ENCODE measurements at places on chromosomes 7 and 10.

DNA sequence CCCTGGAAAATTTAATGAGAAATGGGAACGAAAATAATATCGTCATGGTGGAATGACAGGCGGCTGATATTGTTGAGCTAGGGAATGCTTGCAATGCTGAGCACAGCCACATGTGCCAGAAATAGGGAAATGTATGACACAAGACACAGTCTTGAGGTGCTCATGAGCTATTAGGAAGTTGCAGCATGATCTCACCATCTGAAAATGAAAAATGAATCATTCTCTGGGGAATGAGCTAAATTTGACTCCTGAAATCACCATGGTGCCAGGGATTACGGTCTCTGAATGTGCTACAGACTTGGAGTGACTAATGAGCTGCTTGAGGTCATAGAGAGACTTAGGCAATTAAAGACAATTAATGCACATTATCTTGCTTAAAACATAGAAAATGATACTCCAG is 845.0 kb downstream of the CNTNAP2 start:
- no peak for DNase-seq

DNA sequence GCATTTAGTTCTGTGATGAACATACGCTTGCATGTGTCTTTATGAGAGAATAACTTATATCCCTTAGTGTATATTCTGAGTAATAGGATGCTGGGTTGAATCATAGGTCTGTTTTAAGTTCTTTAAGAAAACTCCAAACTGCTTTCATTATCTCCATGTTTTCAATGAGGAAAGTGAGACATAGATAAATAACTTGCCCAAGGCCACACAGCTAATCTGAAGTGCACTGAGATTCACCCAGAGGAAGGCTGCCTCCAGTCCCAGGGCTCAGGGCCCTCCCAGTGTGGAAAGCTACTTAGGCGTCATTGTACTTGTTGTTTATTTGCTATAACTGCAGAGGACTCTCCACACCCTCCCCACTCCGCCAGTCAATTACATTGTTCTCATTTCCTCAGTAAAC is 126.7 kb downstream of the INHBA start:
- DNase-seq = no peak

DNA sequence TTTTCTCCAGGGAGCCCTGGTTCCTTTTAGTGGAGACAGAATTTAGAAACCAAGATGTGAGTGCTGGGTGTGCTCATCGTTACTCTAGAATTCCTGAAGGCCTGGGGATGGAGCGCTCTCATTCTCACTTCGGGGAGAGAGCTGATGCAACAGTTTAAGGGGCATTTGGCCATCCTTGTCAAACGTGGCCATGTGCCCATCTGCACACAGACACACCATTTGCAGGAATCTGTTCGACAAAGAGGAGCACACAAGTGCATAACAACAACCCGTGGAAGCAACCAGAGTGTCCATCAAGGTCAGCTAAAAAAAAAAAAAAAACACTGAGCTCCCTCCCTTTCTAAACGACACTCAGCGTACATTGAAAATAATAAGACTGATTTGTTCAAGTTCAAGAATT is 23.0 kb upstream of the RET start:
- DNase-seq = no peak

- DNase-seq = no peak
These were observed 51.3 kb upstream of the KLF6 start for GRCh38 chr10:3836222-3836820.

DNA sequence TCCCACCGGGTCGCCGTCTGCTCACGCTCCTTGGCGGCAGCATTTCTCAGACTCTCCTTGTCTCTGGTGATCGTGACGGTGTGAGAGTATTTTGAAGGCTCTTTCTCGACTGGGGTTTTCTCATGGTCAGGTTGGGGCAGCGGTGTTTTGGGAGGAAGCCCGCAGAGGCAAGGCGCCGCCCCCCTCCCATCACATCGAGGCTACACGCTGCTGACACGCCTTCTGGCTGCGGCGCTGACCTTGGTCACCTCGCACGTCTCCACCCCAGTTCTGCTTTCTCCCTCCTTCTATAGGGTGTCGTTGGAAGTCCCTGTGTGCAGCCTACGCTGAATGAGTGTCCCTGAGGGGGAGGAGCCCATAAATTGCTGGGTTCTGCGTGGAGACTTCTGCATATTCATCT is 55.2 kb downstream of the GLRX3 start:
- DNase-seq = no peak

DNA sequence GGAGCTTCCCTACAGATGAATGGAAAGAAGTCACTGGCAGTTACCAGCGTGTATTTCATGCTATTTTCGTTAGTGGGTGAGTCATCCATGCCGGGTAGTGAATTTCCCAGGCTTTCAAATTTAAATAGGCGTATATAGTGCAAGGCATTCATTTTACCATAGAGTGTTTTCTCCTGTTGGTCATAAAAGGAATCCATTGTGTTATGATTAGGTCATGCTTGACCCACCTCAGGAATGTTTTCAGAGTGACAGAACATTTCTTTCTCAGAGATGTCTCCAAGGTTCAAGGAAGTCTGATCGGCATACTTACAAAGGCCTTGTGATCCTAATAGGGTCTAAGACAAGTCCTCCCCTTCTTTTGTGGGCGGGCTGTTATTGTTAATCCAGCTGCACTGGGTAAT is 110.7 kb downstream of the AKR1D1 start:
- no peak for DNase-seq

DNA sequence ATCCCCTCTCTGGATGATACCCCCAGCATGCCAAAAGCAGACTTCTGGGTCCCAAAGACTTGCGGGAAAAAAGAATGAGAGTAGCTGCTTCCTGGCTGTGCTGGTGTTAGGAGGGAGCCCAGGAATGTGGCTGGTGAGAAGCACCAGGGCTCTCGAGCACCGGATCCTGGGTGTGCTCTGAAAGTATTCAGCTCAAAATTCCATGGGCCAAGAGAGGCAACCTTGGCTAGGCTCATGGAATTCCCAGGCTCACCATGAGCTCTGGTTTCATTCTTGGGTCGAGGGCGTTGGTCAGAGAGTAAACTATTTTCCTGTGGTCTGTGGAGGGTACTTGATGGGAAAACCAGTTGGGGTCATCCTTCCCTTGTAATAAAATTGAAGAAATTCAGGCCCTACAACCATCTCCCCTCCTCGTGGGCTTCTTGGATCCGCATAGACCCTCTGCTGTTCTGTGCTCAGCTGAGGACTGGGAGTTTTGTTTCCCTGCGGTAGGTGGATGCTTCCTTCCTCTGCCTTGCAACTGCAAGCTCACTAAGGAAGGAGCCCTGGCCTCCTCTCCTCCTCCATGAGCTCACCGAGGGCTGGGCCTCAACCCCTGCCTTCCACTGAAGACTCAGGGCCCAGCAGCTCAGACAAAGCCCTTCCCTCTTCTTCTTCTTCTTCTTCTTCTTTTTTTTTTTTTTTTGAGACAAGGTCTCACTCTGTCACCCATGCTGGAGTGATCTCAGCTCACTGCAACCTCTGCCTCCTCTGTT is 34.5 kb upstream of the AQP1 start:
- no peak for DNase-seq

GRCh38 chr7:158840604-158841003 is 11.3 kb upstream of the ESYT2 start:
- DNase-seq = no peak

- DNase-seq = no peak
These were observed 1.2 kb downstream of the PPP1R9A start for GRCh38 chr7:94908323-94909178.

DNA sequence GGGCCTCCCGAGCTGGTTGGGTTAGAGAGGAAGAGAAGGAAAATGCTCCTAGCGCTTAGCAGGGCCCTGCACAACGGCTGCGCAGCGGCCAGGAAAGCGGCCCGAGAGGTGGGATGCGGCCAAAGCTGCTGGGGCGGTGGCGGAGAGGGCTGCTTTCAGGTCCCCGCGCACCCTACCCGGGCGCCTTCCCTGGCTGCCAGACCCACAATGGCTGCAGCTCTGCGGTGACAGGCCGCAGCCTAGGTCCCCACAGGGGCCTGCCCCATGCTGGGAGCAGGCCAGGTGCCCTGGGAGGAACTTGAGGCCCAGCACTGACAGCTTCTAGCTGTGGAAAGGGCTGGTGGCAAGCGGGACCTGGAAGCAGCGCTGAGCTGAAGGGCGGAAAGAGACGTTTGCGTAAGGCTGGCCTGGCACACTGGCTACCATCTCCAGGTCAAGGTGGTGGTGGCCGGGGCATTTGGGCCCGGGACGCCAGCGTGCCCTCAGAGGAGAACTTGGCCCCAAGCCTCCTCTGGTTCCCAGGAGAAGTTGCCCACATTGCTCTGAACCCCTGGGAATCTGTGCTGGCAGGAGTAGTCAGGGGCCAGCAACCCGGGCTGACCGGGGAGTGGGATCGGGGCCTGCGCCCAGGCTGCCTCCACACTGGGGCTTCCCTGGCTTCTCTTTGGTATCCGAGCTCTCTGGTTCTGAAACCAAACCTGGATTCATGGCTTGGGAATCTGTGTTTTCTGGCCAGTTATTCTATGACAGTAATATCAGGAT is 72.9 kb upstream of the ZNF804B start:
- no peak for DNase-seq

- peak; percentile 32 for DNase-seq
These were observed at the start of gene HOXA4 for GRCh38 chr7:27130540-27131389. Gene HOXA4, minus strand, starts transcription at chr7:27130757. Its CDS starts 24 bp downstream, at chr7:27130733.

- no peak for DNase-seq
These were observed 43.8 kb downstream of the NEBL start for GRCh38 chr10:20853276-20853675.

DNA sequence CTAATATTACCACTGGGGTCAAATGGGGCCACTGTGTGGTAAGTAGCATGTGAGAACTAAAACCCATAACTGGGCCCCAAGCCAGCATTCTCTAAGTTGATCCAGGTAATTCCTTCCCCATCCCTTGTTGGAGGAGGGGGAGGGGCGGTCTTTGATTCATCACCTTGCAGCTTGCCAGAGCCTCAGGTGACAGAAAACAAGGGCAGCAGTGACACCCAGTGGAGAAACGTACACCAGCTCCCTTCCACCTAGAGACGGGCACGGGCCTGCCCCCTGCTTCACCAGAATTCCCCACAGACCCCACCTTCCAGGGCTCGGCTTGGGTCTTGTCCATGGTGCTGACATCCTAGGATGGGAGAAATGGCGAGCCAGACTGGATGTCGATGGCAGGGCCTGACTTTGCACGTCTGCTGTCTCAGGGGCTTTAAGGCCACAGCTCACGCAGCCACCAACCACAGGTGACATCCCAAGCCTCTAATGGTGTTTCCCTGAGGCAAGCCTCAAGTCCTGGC is 102.0 kb downstream of the STRA8 start:
- peak; percentile 4 for DNase-seq

DNA sequence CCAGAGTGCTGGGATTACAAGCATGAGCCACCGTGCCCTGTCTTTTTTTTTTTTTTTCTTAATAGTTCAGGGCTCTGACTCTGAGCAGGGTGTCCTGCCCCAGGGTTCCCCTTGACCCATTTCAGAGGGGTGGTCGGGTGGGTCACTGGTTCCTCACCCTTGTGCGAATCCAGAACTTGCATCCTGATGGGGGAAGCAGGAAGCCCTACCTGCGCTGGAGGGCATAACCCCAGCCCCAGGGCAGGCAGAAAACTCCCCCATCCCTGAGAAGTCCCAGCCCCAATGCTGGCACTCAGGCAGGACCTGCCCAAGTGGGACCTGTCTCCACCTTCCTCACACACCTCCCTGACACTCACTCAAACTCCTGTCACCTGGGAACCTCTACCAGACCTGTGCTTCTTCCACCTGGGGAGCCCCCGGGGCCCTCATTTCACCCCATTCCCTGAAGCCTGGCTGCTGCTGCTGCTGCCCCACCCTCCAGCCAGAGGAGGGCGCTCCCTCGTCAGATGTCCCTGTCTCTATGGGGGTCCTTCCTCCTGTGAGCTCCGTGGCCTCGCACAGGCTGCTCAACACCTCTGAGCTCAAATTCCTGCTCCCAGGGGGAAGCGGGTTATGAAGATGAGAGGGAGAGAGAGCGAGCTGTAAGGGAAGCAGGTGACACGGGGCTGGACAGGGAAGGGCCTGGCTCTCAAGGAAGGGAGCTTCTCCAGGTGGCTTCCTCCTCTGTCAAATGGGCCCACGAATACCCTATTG is 15.1 kb upstream of the ZNF273 start:
- no peak for DNase-seq

Measured in stimulated activated CD8-positive, alpha-beta memory T cell treated with anti-CD3 and anti-CD28 coated beads, Interleukin-7, amount 100 ng/mL, for 24 hours (primary cell).